ENCODE measurements at places on chromosomes 5 and 9.

- DNase-seq: no peak
Observed at GRCh38 chr5:150801117-150801927, 22.8 kb downstream of the SMIM3 start.

DNA sequence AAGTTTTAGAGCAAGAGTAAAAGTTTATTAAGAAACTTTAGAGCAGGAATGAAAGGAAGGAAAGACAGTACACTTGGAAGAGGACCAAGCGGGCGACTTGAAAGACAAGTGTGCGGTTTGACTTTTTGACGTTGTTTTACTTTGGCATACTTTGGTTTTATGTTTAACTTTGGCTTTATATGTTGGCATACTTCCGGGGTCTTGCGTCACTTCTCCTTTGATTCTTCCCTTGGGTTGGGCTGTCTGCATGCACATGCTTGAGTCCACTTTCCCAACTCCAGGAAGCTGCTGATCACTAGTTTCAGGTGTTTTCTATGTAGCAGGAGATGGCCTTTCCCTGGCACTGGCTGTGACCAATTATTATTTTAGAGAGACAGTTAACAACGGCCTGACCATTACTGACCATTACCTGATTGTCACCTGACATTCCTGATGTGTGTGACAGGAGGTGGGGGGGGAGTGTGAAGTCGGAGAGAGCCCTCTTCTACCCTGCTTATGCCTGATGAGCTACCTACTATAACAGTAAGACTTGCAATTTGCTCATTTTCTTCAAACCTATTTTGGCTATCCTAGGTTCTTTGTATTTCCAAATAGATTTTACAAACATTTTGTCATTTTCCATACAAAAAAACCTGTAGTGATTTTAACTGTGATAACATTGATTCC lies 45.5 kb downstream of the TNFSF8 start:
- DNase-seq: no peak

DNA sequence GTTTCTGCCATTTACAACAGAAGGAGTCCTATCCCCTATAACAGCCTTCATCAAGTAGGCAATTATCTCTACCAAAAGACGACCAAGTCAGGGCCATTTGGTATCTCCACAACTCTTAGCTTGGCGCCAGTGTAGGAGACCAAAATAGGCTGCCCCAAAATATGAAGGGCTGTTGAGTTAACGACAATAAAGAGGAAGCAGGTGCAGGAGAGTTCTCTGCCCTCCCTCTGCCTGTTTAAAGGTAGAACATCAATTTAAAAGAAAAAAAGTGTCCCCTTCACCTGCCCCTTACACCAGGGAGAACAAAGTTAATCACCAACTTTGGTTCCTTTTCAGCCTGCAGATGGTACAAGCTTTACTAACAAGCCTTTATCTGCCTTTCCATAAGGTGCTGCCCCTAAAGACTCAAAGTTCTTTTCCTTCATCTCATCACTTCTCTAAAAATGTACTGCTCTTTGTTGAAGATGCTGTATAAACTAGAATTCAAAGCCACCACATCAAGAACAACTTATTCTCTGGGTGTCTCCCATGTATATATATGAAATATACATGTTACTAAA lies 33.3 kb downstream of the PPP1R2B start:
- no peak for DNase-seq

DNA sequence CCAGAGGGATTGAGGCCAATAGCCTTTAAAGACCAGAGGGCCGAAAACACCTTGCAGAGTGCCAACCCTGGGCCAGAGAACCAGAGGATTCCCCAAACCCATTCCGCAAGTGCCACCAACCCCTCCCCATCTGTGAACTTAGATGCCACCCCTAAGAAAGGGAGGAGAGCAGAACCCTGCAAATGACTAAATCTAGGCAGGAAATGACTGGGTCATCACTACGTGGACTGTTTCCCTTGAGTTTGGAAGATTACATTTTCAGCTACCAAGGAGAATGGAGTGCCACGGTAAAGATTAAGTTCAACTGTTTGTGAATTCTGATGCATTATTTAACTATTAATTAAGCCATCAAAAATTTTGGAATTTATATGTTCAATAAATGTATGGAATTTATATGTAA lies 142.8 kb downstream of the ENC1 start:
- DNase-seq: no peak

DNA sequence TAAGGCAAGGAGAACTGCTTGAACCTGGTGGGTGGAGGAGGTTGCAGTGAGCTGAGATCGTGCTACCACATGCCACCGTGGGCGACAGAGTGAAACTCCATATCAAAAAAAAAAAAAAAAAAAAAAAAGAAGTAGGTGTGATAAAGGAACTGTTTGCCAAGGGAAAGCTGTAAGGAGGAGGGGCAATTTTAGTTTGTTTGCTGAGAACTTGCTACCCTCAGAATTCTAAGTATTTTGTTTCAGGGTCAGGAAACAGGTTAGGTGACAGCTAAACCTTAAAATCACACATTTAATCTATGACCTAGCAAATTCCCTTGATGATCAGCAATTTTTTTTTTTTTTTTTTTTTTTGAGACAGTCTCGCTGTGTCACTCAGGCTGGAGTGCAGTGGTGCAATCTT lies 7.2 kb upstream of the ARRDC3 start:
- DNase-seq: no peak

DNA sequence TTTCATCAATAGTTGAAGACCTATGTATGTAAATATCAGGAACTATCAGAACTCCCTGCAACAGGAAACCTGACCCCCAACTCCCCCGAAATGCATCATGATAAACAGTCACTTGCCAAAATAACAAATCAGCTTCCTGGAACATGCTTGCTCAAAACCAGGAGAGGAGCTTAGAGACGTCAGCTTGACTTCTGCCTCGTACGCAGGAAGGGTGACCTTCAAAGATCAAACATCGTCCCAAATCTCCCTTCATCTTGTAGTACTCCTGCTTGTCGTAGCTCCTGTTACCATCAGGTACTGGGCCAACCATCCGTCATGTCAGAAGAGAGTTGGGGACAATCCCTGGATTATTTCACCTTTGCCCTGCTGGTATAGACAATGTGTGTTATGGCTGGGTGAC lies 396.1 kb downstream of the GADD45G start:
- DNase-seq: no peak

GRCh38 chr5:67773411-67774266 lies 441.9 kb upstream of the PIK3R1 start:
- DNase-seq: no peak

DNA sequence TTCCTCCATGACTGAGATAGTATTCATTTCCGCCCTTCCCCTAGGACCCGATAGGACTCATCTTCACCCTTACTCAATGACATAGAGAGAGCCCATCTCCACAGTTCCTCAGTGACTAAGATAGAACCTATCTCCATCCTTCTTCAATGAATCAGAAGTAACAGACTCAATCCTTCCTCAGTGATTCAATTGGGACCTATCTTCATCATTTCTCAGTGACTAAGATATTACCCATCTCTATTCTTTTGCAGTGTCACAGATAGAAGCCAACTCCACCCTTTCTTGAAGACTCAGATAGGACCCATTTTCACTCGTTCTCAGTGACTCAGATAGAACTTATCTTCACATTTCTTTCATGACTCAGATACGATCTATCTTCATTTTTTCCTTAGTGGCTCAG lies 164.6 kb downstream of the FBXO4 start:
- no peak for DNase-seq

DNA sequence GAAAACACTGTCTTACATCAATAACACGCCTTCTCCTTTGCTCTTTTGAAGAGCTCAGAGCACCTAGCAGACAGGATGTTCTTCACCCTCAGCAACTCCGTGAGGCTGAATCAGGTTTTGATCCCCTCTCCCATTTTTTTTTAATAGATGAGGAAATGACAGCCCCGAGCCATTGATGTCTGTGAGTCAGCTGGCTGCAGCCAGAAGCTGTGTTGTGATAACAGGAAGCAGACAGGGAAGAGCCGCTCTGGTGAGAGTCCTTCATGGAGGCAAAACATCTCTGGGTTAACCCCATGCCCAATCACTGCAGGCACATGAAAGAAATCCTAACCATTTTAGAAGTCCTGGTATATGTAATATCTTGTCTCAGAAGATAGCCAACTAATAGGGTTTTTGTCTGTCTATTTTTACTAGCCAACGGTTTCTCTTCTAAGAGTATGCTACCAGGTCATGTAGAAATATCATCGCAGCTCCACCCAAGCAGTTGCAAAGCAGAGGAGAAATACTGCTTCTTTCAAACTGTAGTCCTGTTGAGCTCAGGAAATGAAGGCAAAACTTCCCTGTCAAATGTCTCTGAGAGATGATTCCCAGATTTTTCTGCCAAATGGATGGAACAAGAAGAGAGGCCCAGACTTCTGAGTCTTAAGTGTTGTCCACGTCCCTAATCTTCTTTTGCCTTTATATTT lies 568.9 kb downstream of the CCDC171 start:
- no peak for DNase-seq

GRCh38 chr5:76836181-76836580 lies 13.6 kb upstream of the S100Z start:
- DNase-seq: no peak

DNA sequence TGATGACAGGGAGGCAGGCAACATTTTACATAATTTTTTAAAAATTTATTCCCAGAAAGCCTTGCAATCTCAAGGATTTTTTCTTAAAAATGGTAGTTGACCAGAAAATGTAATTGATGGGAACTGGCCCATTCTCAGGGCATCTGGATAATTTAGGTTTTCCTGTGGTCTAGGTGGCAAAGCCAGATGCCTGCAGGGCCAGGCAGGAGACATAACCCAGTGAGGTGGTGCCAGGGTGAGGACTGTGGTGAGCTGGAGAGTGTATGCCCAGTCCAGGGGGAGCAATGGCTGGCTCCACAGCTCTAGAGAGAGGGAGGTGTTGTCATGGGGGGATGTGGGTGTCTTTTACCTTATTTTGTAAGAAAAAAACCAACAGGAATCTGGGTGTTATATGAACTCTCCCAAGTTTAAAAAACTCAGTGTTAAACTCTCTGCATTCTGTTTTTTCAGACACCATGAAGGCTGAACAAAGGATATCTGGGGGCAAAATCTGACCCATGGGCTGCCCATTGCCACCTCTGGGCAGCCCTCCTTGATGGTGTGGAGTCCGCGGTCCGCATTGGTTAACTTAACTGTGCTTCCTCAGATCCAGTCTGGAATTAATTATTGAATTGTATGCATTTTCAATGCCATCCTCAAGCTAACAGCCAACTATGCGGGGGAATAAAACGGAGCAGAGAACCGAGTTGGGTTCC lies 43.9 kb downstream of the BOD1 start:
- no peak for DNase-seq

- no peak for DNase-seq
Observed at GRCh38 chr5:59831326-59832010, 62.1 kb downstream of the PDE4D start.

- no peak for DNase-seq
Observed at GRCh38 chr9:3498691-3499090, 27.1 kb downstream of the RFX3 start.

- DNase-seq: peak; percentile 47
Observed at GRCh38 chr5:142866563-142867275, 96.5 kb downstream of the ARHGAP26 start.

DNA sequence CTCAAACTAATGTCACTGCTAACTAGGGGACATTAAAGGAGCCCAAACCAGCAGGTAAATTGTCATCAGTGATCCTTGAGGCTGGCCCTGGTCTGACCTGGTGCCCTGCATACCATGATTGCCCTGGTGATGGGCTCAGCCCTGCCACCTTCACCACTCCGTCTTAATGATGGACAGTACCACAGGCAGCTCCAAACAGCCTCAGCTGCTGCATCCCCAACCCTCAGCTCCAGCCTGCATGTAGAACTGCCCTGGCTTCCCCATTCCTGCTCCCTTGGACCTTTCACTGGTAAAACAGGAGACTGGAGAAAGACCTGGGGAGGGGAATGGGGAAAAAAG lies 190.0 kb downstream of the GAS1 start:
- DNase-seq: no peak

- DNase-seq: no peak
Observed at GRCh38 chr9:116817762-116818161, 130.7 kb downstream of the TRIM32 start.

Data from activated naive CD4-positive, alpha-beta T cell treated with anti-CD3 and anti-CD28 coated beads, Interleukin-2, amount 50 U/mL, for 72 hours (primary cell).